Esophagus squamous epithelium (tissue), 5 donors: ENCODE measurements at places on chromosomes 7 and 10.

DNA sequence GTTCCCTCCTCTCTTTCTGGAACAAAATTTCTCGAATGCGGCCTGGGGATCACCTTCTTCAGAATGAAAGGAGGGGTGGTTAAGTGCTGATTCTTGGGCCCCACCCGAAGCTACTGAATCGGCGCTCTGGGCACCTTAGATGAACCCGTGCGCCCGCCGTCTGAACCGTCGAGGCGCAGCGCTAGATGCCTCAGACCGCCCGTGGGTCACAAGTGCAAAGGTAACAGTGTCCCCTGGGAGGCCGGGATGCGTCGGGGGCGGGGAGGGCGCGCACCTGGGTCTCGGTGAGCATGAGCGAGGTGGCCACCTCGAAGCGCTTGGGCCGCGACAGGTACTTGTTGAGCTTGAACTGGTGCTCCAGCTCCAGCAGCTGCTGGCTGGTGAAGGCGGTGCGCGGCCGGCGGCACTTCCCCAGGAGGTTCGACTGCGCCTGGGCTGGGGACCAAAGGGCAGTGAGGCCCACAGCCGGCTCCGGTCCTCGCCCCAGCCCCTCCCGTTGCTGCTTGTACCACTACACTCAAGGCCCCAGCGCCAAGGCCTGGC is 4.2 kb downstream of the MNX1 start:
- no peak for DNase-seq

GRCh38 chr7:122686360-122686878 is 12.5 kb downstream of the RNF133 start:
- no peak for DNase-seq

- no peak for DNase-seq
These were observed 68.0 kb downstream of the PTPRE start for GRCh38 chr10:127974911-127975310.

GRCh38 chr10:129851941-129852640 is 112.0 kb downstream of the EBF3 start:
- DNase-seq = no peak

- no peak for DNase-seq
These were observed 55.2 kb upstream of the DKK1 start for GRCh38 chr10:52258799-52259425.

DNA sequence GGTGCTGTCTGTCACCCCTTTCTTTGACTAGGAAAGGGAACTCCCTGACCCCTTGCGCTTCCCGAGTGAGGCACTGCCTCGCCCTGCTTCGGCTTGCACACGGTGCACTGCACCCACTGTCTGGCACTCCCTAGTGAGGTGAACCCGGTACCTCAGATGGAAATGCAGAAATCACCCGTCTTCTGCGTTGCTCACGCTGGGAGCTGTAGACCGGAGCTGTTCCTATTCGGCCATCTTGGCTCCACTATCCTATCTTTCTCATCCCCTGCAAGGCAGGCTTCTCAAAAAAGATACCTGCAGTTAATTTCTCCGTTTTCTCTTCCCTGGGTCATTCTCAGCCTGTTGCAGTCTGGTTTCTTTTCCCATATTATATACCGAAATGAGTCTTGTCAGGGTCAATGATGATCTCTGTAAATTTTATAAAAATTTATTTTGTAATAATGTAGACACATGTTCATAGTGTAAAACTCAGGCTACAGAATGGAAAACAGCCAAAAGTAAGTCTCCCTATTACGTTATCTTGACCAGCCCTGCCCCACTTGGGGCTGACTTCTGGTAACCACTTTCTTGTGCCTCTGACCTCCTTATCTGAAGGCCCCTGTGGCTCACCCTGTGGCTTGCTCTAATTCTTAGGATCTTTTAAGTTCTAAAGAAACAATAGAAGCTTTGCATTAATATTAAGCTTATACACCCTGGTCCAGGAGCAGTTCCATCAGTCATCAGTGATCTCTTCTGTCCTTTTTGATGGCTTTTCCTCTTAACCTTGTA is 20.7 kb downstream of the BLVRA start:
- DNase-seq = no peak

DNA sequence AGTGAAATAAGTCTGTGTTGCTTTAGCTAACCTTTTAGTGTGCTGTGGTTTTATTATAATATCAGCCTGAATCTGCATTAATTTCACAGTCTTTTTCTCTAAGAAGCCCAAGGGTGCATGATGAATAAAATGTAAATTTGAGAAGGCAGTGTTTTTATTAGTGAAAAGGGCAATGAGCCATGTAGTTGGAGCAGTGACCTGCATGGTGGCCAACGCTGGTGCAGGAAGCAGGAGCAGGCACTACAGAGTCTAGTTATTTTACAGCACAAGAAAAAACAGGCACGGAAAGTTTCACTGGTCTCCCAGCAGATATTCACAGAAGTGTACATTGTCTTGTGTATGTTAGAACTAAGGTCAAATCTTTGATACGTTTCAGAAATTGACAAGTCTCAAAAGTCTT is 247.8 kb downstream of the CELF2 start:
- no peak for DNase-seq

DNA sequence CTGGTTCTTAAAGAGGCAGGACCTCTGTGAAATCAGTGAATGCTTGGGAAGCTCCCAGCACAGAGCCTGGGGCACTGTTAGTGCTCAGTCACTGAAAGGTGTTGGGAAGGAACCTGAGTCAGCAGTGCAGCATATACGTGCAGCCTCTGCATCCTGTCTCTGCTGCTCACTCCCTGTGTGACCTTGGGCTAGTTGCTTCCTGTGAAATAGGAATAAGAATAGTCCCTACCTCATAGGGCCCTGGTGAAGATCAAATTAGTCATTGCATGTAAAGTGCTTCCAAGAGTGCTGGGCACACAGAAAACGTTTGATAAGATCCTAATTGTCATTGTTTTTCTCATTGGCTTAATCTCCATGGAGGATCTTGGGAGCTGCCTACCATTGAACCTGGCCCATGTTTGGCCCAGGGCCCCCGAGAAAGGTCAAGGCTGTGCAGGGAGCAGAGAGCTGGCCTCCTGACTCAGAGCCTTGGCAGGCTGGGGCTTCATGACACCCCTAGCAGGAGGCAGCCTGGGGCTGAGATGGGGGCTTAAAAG is 73.3 kb upstream of the COL13A1 start:
- no peak for DNase-seq

- no peak for DNase-seq
These were observed 260.5 kb upstream of the AOAH start for GRCh38 chr7:36984710-36985312.

GRCh38 chr10:80713398-80713928 is 175.8 kb downstream of the SH2D4B start:
- no peak for DNase-seq

- no peak for DNase-seq
These were observed 44.9 kb upstream of the CNPY1 start for GRCh38 chr7:155591055-155591775.

GRCh38 chr7:135238112-135238744 is 4.6 kb downstream of the STRA8 start:
- DNase-seq = no peak

- DNase-seq = no peak
These were observed 9.1 kb upstream of the DENND2A start for GRCh38 chr7:140649556-140650205.
